ENCODE measurements at places on chromosomes 1 and 21.
A peak's percentile ranks its signal among the peaks of the same experiment; 100 is the strongest.

- no peak for DNase-seq
Observed at GRCh38 chr1:212915245-212916091, 34.9 kb upstream of the VASH2 start.

DNA sequence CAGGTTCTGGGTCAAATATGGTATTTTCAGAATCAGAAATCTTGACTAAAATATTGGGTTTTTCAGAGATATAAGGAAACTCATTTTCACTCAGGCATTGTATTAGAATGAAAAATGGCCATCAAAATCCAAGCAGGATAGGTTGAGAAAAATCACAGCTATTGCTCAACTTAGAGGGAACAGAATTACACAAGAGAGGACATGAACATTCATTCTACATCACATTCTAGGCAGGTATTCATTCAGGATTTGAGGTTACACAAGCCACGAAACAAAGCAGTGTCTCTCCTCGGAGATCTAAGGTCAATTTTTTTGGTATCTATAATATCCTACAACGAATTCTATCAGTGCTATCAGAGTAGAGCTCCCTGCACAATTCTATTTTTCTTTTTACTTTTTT lies 163.6 kb upstream of the HP1BP3 start:
- DNase-seq: no peak

- DNase-seq: no peak
Observed at GRCh38 chr1:8147956-8148355, 121.8 kb upstream of the ERRFI1 start.

- peak; percentile 30 for DNase-seq
Observed at GRCh38 chr1:46246548-46247435, 771 bp upstream of the RAD54L start.
